ENCODE measurements at places on chromosomes 16 and 17.

DNA sequence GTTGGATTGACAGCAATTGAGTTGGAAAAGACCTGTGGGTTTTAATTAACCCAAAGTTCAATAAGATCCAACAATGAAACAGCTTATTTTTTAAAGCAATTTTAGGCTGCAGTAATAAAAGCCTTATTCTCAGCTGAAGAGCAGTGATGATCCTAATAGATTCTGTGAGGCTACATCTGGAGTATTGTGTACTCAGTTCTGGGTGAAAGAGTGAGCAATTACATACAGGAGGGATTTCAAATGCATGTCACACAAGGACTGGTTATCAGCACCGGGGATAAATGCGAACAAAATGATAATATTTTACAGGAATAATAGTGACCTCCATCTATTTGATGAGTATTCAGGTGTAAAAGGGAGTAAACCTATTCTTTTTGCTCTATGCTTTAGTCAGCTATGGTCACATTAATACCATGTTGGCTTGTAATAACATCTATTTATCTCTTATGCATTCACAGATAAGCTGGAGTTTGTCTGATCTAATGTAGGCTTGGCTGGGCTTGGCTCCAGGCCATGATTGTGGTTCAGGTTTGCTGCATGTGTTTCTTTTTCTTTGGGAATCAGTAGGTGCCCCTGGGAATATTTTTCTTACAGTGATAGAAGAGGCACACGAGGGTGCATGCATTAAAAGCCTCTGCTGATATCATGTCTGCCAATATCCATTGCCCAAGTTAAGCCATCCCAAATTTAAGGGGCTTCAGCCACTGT, 22.2 kb upstream of the TOX3 start:
- no peak for DNase-seq

- no peak for DNase-seq
Measured at GRCh38 chr16:22635357-22635761, 124.7 kb downstream of the NPIPB5 start.

- peak; percentile 42 for DNase-seq
Measured at GRCh38 chr17:83151442-83152226, 72.2 kb downstream of the METRNL start.

DNA sequence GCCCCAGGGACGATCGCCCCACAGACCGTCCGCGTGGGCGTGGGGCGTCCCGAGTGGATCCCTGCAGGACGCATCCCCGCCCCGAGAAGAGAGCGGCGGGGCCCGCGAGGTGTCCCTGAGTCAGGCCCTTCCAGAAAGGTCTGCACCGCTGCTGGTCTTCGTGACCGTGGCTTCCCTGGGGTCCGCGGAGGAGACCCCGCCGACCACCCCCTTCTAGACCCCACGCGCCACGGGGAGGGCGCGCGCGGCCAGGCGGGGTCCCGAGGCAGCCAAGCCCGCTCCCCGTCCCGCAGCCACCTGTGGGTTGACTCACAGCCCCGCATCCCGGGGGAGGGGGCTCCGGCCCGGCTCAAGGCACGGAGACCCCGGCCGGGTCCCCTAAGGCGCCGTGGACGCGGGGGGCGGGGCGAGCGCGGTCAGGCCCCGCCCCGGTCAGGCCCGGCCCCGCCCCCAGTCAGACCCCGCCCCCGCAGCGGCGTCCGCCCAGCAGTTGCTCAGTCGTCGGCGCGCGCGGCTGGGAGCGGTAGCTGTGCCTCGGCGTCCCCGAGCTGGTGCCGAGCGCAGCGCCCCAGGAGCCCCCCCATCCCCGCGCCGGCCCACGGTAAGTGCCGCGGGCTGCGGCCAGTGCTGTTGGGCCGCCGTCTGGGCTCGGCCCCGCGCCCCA, at the start of gene BAIAP3:
BAIAP3 (plus strand) TSS at position 497 of the 664 bp plus-strand sequence. CDS start 4,905 bp downstream, outside the sequence.
- no peak for DNase-seq

DNA sequence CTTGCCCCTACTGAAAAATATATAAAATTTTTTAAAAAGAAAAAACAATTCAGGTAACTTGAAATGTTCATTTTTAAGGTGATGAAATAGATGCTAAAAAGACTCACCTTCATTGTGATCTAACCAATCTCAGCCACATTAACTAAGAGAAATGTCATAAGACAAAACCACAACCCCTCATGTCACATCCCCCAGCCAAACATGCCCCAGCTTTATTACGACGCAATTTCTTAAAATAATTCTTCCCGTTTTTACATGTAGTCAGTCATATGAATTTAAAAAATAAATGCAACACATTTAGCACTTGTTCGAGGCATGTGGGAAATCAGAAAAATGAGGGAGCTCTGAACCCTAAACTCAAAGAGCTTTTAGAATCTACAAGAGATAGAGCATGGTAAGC, 9.5 kb downstream of the AMFR start:
- no peak for DNase-seq

DNA sequence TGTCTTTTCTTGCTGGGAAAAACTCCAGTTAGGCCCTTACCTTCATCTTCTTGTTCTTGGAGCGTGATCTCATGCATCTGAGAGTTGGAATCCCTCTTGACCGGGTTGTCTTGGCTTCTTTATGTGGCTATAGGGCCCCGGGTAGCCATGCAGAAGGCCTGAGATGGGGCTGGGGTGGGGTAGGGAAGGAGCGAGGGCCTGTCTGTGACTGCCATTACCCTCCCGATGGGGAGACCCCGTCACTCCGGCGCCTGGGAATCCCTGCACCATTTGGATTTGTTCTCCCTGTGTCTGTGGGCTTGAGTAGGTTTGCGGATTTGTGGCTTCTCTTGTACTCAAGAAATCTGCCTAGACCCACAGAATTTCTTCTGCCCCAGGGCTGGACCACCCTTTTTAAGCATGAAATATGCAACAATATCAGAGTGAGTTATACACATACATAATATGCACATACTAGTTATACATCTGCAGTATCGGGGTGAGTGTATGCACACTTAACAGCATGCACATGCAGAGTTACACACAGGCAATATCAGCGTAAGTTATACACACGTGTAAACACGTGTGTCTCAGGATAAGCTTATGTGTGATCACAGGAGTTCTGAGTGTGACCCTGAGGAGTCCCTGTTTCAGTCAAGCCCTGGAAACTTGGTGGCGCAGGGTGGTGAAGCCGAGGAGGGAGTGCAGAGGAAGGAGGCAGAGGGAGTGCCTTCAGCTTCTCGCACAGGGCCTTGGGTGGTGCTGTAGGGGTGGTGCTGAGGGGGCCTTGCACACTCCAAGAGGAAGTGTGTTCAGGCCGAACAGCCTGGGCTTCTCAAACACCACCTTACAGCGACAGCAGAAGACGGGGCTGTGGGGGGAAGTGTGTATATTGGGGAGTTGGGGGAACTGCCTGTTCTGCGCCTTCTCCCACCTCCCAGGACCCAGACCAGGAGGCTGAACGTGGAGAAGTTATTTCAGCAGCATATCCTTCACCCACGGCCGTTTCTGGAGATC, 18.5 kb downstream of the CCDC42 start:
- no peak for DNase-seq

DNA sequence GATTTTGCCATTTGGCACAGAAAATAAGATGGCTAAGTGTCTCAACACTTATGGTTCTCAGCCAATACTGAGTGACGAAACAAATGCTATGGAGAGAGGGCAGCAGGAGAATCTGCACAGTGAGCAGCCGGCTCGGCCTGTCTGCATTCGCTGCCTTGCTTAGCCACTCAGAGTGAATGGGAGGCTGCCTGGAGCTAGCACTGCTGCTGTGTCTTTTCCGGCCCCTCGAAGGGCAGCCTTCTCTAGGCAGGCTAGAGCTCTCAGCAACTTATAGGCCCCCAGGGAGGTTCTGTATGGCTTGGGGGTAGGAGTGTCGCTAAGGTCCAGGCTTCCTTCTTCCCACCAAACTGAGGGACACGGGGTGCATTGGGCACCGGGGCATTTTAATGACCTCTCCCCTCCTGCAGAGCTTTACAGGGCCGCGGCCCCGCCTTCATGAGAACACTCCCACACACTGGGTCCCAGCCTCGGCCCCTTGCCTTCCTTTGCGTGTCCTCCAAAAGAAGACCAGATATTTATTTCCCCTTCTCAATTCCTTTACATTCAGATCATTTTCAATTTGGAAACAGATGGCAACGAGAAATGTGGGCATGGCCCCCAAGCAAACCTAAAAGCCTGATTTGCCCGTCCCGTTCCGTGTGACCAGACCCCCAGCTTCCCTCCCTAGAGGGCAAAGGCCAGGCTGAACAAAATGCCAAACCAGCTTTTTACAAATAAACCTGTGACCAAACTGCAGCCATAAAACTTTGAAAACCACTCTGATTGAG, 670.9 kb downstream of the TOX3 start:
- no peak for DNase-seq

- DNase-seq, result no peak
Measured at GRCh38 chr16:5433587-5433986, 336.0 kb upstream of the EEF2KMT start.

GRCh38 chr16:49700251-49701064, 155.5 kb downstream of the ZNF423 start:
- peak; percentile 62 for DNase-seq

- peak; percentile 94 for DNase-seq
Measured at GRCh38 chr17:68205251-68205807, 42.5 kb upstream of the AMZ2 start.

- no peak for DNase-seq
Measured at GRCh38 chr17:77420095-77420803, 279.5 kb downstream of the SEC14L1 start.

- DNase-seq, result no peak
Measured at GRCh38 chr17:37856245-37856644, 68.0 kb upstream of the TBC1D3K start.

GRCh38 chr17:76903631-76904030, 35.4 kb downstream of the MGAT5B start:
- no peak for DNase-seq

- DNase-seq, result peak; percentile 81
Measured at GRCh38 chr16:30927789-30928378, 4.5 kb downstream of the FBXL19 start.

DNA sequence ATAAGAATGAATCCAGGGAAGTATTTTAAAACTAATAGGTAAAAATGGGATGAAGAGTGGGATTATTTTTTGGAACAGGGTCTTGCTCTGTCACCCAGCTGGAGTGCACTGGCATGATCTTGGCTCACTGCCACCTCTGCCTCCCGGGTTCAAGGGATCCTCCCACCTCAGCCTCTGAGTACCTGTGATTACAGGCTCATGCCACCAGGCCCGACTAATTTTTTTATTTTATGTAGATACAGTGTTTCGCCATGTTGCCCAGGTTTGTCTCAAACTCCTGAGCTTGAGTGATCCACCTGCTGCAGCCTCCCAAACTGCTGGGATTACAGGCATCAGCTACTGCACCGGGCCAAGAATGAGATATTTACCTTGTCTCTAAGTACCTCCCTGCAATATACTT, 22.1 kb downstream of the NSMCE1 start:
- no peak for DNase-seq

DNA sequence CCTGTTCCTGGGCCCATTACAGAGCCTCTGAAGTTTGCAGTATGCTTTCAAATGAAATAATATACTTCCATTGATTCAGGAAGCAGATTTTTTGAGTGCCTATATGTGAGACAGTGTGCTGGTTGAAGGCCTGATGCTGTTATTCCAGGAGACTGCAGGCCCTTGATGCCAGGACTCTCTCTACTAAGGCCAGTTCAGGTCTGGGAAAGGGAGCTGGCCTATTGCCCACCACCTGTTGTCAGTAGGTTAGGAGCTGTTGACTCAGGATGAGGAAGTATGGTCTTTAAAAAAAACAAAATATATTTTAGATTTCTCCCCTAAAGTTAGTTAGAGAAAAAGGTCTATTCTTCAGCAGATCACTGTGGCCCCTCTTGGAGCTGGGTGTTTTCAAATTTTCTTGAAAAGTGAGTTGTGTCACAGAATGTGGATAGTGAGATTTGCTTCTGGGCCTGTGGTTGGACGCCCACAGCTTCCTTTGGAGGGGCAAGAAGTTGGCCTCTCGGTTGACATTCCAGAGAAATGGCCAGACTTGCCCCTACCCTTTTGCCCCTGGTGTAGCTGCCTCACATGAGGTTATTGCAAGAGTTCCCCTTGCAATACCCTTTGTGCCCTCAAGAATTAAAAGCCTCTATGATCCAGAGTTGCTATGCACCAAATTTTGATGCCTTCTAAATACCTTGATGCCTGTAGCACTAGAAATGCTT, 7.9 kb downstream of the ESRP2 start:
- no peak for DNase-seq

DNA sequence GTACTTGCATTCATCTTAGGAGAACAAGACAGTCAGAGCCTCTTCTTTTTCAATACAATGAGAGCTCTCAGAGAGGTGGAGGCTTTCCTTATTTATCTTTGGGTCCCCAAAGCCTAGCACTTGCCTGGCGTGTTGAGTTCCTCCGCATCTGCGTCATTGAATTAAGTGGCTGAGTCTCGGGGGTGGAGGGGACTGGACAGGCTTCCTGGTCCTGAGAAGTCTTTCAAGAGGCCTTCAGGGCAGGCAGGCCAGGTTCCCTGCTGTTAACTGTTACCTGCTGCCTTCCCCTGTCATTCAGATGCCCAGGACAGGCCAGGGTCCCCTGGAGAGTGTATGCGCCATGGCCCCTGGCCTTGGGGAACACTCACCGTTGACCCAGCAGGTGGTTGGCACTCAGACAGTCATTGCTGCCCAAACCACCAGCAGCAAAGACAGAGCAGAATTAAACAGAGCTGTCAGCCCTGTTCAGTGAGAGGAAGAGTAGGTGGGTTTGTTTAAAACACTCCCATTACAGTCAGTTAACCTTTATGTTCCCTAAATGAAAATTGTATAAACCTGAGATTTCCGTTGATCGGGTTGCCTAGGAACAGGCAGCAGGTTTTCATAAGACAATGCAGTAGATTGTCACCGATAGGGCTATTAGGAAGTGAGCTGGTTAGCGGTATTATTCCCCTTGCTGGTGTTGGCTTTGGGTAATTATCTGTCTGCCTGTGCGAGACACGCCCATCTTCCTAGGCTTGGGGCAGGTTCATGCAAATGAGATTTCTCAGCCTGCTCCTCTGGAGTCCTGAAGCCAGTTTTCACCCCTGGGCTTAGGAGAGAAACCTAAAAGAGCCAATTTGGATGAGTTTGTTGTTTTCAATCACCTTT, 132.7 kb downstream of the CCDC182 start:
- DNase-seq, result peak; percentile 17

GRCh38 chr16:57791195-57791892, 10.9 kb downstream of the KIFC3 start:
- peak; percentile 77 for DNase-seq

DNA sequence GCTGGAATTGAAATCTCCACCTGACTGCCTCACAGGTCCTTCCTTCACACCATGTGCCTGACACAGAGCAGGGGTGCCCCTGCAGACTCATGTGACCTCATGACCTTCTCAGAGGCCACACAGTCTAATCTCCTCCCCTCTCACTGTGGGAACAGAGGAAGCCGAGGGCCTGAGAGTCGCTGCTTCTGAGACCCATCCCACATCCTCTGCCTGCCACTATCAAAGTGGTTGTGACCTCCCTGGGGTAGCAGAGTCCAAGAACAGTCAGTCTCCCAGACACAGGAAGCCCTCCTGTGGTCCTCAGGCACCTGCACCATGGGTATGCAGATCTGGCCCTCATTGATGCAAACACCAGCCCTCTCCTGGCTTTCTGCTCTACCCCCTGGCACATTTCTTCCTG, 78.5 kb downstream of the RAB11FIP4 start:
- no peak for DNase-seq

All from femur (tissue), 1 donor.